Stimulated activated CD4-positive, alpha-beta T cell treated with anti-CD3 and anti-CD28 coated beads, TNF-alpha, amount 100 ng/mL, for 1 hour (primary cell): ENCODE measurements at places on chromosomes 1 and 21.

DNA sequence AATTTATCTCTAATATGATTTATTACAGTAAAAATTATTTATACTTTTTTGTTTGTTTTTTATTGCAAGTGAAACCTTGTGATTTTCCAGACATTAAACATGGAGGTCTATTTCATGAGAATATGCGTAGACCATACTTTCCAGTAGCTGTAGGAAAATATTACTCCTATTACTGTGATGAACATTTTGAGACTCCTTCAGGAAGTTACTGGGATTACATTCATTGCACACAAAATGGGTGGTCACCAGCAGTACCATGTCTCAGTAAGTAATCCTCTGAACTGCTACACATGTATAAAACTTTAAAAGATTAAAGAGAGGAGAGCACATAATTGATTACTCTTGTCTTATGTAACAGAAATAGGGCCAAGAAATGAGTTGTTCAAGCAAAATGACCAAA is 4.5 kb downstream of the CFHR3 start:
- DNase-seq: no peak

GRCh38 chr1:17671314-17671705 is 83.8 kb upstream of the ACTL8 start:
- no peak for DNase-seq

DNA sequence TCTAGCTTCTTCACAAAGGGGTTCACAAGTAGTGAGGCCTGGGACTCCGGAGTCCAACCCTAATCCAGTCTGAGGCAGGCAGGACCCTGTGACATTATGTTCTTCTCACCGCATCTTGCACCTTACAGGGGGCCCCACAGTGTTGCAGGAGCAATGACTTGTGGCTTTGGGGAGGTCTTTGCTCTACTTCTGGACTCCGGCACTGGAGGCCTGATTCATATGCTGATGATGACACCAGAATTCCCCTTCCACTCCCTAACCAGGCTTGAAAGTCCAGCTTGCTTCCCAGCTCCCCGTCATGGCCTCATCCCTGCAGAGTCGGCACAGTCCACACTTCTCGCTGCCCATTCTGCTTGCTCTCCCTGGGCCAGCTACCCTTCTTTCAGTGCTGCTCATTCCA is 96.3 kb upstream of the SLC44A3 start:
- no peak for DNase-seq

DNA sequence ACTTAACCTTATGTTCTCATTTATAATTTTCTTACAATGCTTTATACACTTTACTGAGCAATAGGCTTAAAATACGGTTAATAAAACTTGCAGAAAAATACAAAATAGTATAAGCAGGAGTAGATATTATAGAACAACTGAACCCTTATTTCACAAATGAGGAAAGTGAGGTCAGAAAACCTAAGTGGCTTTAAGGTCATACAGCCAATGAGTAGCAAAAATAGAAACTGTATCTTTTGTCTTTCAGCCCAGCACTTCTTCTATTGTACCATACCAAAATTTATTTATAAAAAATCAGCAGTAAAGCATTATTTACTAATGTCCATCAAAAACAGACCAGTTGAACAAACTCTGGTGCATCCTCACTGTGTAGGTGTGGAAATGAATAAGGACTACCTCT is 11.6 kb downstream of the FBXO42 start:
- no peak for DNase-seq

- no peak for DNase-seq
These were observed 103.3 kb upstream of the DPH5 start for GRCh38 chr1:101128846-101129245.

- no peak for DNase-seq
These were observed 11.5 kb downstream of the PSRC1 start for GRCh38 chr1:109271458-109271857.

- DNase-seq: no peak
These were observed 18.1 kb upstream of the ETS2 start for GRCh38 chr21:38787461-38788274.

GRCh38 chr21:44765231-44766013 is 36.2 kb downstream of the UBE2G2 start:
- DNase-seq: no peak

DNA sequence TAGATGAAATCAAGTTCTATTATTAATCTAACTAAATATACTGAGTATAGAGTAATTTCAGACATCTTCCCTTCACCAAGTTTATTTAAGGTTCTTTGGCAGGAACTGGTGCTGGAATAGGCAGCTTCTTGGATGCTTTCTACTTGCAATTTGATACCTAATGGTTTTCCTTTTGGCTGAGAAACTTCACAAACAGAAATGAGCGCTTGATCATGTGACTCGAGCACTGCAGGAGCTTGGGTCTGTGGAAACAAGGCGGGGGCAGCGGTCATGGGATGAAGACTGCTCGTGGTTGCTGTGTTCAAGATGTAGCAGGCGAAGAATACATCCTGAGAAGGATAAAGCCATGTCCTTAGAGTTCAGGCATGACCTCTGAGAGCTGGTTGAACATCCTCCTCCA is 136.8 kb downstream of the PTPRC start:
- DNase-seq: no peak
